ENCODE measurements at places on chromosomes 11 and 22. TPM values are rescaled to one million over a fixed set of nuclear protein-coding genes. Genes with fewer than 3 reads are reported as not detected.

DNA sequence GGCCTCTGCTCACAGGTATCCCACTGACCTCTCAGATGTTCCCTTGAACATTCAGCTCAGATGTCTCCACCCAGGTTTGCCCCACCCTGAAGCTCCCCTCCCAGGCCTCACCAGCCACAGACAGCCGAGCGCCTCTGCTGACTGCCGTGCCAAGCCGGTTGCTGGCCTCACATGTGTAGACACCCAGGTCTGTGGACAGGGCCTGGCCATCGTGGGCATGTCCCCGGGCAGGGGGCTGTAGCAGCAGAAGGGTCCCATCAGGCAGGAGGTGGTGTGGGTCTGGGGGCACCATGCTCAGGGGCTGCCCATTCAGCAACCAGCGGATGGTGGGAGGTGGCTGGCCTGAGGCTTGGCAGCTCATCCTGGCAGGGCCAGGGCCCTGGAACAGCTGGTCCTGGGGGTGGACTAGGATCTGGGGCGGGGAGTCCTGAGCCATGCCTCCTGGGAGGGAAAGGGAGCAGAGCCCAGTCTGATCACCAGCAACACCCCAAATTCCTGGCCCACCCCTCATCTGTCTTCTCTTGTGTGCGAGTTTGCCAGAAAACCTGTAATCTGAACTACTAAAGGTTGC is 759 bp downstream of the ROBO4 start:
- no peak for DNase-seq

Gene C11orf97
- not detected for total RNA-seq

DNA sequence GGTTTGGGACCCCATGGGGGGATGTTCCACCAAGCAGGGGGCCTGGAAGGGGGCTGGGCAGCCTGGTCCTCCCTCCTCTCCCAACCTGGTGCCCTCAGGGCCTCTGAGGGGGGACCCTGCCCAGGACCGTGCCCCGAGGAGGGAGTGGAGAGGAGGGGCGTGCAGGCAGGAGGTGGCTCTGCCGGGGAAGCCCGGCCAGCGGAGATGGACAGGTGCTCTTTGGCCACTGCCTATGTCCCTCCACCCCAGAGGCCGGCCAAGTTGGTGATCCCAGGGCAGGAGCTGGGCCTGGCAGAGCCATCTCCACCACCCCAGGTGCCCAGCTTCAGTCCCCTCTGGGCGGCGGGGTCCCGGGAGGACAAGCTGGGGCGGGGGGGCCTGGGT is 2.4 kb downstream of the MUC2 start:
- no peak for DNase-seq

- no peak for DNase-seq
These were observed 57.6 kb upstream of the BLID start for GRCh38 chr11:122173587-122173986.

DNA sequence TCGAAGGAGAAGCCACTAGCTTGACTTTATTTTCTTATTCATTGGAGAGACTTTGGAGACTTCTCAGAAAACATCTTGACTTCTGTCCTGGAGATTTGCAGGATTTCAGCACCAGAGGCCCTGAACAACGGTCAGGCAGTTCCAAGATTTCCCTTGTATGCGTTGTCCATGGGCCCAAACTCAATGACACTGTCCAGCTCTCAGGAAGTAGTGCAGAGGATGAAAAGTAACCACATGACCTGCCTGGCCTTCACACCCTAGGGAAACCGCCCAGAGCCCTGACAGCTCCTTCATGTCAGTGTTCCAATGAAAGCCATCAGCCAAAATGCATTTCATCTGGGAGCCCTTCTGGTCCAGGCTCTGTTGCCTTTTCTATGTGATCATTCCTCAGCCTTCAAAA is 214.1 kb downstream of the BLID start:
- no peak for DNase-seq

DNA sequence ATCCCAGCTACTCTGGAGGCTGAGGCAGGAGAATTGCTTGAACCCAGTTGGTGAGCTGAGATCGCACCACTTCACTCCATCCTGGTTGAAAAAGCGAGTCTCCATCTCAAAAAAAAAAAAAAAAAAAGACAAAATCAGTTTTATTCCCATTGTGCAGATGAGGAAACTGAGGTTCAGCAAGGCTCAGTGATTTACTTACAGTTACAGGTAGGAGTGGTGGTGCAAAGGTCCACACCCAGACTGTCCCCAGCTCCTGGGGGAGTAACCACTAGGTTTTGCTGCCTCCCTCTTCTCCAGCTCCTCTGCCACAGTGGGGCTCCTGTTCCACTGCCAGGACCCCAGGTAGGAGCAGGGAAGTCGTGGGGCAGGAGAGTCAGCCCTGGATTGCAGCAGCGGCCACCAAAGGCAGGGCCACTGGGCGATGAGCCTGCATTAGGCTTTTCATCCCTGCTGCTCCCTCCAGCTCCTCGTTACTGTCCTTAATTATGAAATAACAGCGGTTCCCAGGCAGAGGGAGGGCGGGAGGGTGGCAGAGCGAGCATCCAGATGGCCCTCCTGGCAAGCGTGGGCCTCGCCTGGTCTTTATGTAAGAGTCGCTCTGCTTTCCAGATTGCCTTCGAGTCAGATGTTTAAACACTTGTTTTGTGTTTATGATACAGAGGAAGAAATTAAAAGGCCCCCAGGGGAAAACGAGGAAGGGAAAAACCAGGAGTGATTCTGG is 15.5 kb upstream of the RASD2 start:
- no peak for DNase-seq

GRCh38 chr11:77617892-77618291 is 19.7 kb downstream of the CLNS1A start:
- no peak for DNase-seq

Gene ARFGAP2
- total RNA-seq, result 75.1 TPM

GRCh38 chr11:11620921-11621572 is 758 bp downstream of the GALNT18 start:
- DNase-seq, result no peak

- DNase-seq, result no peak
These were observed 192.4 kb upstream of the MPPED2 start for GRCh38 chr11:30778596-30778995.

Gene KRTAP5-6
- total RNA-seq, result not detected

- DNase-seq, result no peak
These were observed 13.5 kb downstream of the ACP2 start for GRCh38 chr11:47235163-47235562.

GRCh38 chr11:102111011-102111786 is 952 bp downstream of the YAP1 start:
- peak; percentile 76 for DNase-seq

Gene KRTAP5-2
- total RNA-seq, result not detected

All from right atrium auricular region (tissue), 2 donors.